ENCODE measurements at places on chromosomes 7 and 10.

DNA sequence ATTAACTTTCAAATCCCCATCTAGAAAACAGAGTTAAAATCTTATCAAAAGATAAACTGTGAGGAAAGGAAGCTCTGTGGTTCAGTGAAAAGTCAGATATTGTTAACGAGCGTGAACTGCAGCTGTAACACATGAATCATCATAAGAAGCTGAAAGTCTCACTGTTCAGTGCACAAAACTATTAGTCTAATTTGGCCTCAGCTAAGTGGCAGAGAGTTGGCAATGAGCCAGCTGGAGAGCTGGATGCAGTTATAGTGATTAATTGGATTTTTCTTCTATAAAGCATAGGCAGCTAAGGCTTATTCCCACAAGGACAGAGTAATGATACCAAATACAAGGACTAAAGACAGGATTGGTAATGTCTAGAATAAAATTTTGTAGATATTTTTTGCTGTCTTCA, 101.1 kb upstream of the ABCB5 start:
- no peak for DNase-seq

DNA sequence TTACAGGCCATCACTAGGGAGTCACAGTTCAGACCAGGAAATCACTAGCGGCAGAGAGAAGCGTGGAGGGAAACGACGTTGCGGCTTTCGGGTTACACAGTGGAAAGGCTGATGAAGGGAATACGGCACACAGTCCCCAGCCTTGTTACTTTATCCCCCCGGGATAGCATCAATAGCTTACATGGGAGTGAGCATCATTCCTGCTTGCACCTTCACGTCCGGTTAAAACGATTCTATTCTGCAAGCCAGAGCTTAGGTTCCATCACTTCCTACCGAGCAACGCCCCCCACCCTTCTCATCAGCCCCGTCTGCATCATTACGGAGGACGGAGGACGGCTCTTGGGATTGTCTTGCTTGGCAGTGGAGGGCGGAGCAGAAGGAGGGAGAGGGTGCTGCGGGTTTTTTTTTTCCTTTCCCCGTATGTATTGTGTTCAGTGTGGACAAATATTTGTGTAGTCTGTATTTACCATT, 124.9 kb downstream of the CLEC2L start:
- DNase-seq = no peak

GRCh38 chr10:78337646-78338391, 304.2 kb downstream of the RPS24 start:
- DNase-seq = no peak

GRCh38 chr7:73970801-73971229, 57.2 kb upstream of the ELN start:
- DNase-seq = no peak

- DNase-seq = no peak
Measured at GRCh38 chr7:94738071-94738470, 82.1 kb upstream of the SGCE start.

GRCh38 chr10:125857185-125857760, 23.8 kb downstream of the DHX32 start:
- DNase-seq = no peak

- DNase-seq = no peak
Measured at GRCh38 chr7:17132726-17133125, 165.7 kb upstream of the AHR start.

DNA sequence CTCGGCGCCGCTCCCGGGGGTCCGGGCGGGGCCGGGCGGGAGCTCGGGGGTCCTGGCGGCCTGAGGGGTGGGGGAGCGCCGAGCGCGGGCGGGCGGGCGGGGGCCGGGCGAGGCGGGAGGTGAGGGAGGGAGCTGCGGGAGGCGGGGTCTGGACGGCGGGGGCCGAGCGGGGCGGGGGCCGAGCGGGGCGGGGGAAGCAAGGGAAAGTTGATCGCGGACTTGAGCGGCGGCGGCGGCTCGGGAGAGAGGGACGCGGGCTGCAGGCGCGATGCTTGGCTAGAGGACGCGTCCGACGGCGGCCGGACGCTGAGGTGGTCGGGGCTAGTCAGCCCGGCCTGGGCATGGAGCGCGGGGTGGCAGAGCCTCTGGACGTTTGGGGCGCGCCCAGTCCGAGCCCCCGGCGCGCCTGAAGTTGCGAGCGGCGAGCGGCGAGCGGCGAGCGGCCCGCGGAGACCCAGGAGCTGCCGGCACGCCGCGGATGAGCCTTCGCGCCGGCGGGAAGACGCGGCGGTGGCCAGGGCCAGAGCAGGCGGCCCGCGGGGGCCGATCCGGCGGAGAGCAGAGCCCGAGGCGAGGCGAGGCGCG, at the start of gene CDH23:
CDH23 (plus strand) TSS at position 210 of the 585 bp plus-strand sequence. CDS start 42,912 bp downstream, outside the sequence.
- peak; percentile 25 for DNase-seq

GRCh38 chr7:156019776-156020565, 207.7 kb upstream of the SHH start:
- DNase-seq = no peak

GRCh38 chr7:96273716-96274115, 48.2 kb downstream of the SLC25A13 start:
- no peak for DNase-seq

- no peak for DNase-seq
Measured at GRCh38 chr10:130424418-130424817, 288.2 kb downstream of the GLRX3 start.

GRCh38 chr10:29099001-29099400, 189.9 kb upstream of the LYZL1 start:
- no peak for DNase-seq

DNA sequence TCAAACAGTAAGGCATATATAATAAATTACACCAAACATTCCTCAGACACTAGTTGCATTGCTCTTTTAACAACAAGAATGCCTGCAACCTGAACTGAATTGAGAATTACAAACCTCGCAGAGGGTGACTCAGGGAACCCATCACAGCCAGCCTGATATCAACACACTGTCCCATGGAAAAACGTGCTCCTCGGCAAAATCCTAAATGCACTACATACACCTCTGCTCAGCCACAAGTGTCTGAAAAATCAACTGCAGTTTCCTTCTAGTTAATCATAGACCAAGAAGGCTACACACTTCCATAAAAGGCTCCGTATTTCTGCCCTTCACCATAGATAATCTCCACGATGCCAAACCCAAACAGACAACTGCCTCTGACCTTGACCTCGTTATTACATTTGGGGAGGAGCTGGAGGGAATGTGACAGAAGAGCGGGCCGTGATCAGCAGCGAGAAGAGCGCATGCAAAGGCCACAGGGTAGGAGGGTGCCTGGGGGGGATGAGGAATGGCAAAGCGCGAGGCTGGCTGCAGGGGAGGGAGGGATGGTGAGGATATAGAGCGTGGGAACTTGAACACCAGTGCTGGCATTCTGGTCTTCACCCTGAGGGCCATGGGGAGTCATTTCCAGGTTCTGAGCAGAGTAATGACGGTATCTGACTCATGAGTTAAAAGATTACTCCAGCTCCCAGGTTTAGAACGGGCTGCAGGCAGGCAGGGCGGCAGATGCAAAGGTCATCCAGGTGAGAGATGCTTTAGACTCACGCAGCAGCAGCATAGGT, 201.9 kb upstream of the FRMD4A start:
- no peak for DNase-seq

- DNase-seq = no peak
Measured at GRCh38 chr10:125027871-125028869, 86.2 kb downstream of the ZRANB1 start.

DNA sequence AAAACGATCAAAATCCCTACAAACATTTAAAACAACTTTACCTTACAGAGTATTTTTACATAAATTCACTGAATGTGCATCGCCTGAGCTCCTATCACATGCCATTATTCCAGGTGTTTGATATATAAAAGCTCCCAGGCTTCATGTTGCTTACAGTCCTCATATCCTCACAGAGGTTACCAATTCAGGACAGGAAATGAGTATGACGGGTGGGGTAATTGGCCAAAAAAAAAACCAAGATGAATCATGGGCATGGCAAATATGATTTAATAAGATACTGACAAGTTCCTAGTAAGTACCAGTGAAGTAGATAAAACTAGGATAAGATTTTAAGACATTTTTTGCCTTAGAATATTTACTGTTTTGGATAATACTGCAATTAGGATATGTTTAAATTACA, 135.8 kb downstream of the KMT2E start:
- DNase-seq = no peak

DNA sequence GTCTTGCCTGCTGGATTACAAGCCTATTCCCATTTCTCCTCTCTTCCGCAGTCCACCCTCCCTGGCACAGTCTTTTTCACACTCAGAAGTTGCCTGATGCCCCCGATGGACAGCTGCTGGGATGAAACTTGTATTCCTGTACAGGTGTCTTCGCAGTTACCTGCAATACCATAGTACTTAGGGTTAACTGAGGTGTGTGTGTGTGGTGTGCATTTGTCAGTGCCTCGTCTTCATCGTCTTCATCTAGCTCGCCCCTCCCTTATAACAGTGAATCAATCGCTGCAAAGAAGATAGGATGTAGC, 11.0 kb downstream of the NXPH1 start:
- DNase-seq = no peak

- DNase-seq = no peak
Measured at GRCh38 chr10:36236341-36236740, 594.2 kb upstream of the FZD8 start.

- no peak for DNase-seq
Measured at GRCh38 chr7:44987457-44987856, 8.6 kb upstream of the MYO1G start.

DNA sequence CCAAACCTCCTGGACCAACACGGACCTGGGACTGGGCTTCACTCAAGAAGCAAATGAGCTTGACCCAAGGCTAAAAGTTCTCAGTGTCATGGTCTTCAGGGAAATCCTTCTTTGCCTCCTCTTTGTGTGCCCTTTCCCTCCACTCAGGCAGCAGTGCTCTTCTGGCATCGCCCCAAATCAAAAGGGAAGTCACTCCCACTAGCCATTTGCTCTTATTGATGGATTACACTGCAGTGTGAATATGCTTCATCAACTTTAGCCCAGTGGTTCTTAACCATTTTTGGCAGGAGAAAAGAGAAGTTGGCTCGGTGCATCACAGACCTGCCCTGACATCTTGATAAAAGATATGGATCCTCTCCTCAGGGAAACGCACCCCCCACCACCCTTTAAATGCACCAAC, 19.2 kb upstream of the IKZF1 start:
- no peak for DNase-seq

DNA sequence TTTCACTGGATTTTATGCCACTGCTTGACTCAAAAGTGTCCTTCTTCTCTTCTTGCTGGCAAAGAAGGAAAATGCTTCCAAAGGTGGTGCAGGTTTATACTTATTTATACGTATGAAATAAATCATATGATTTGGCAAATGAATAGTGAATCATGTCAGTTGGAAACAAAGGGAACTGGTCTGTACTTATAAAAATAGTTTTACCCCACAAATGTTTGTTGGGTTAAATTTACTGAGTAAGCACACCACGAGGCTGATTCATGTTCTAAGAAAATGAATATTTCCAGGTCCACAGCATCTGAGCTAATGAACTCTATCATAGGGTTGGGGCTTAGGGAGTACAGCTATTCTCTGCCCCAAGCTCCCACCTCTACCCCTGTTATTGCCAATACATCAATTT, 232.2 kb downstream of the TRIL start:
- no peak for DNase-seq

DNA sequence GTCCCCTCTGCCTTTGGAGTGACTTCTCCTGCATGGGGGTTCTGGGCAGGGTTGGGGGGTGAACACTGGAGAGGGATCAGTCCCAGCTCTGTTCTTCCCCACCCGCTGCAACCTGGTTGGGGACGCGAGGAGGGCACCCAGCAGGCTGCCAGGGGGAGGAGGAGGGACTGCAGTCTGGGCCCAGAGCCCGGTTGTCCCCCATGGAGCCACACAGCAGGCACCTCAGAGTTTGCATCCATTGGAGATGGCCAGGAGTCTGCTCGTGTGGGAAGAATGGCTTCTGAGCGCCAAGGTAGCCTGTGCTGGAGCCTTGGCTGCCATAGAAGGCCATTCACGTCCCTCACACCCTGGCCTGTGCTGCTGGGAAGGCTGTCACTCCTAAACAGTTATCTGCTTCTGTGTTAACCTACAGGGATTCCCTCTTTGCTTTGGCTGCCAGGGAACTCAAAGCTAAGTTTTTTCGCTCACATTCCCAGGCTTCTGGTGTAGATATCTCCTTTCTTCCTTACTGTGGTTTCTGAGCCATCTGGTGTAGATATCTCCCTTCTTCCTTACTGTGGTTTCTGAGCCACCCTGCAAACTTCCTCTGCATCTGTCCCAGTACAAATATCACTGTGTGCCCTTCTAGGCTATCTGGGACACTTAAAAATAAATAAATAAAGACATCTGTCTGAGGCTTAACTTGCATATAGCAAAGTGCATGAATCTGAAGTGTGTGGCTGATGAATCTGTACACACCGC, 133.7 kb downstream of the LHPP start:
- no peak for DNase-seq

- no peak for DNase-seq
Measured at GRCh38 chr10:126376956-126377355, 11.3 kb downstream of the ADAM12 start.
